ENCODE measurements at places on chromosomes 7 and 10.

- no peak for DNase-seq
These were observed 77.6 kb upstream of the LRRC4 start for GRCh38 chr7:128108641-128109423.

DNA sequence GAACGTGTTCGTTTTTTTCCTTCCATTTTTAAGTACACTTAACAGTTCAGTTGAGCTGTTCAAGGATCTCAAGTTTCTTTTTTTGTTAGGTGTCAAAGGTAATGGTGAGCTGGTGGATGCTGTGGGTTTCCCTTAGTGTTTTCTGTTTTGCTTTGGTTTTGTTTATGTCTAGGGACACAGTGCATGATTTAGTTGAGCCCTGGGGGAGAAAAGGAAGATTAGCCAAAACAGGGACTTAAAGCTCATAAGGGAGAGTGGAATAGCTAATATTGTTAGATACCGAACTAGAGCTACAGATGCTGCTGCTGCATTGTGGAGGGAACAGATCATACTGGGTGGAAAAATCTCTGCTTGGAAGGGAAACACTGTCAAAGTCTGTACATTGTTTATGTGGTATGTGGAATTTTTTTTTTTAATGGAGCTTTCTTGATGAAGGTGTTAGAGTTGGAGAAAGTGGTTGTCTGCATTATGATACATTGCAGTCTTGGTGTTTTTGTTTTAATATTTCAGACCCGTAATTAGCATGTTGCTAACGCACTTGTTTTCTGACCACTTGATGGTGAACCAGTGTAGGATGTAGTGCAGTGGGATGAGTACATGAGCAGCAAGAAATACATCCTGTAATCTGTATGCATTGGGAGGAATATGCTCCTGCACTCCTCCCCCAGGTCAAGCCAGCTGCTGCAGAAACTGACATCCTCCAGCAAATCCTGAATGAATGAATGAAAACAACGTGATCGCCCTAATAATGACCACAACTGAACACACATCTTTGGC lies 2.1 kb downstream of the GLCCI1 start:
- no peak for DNase-seq

DNA sequence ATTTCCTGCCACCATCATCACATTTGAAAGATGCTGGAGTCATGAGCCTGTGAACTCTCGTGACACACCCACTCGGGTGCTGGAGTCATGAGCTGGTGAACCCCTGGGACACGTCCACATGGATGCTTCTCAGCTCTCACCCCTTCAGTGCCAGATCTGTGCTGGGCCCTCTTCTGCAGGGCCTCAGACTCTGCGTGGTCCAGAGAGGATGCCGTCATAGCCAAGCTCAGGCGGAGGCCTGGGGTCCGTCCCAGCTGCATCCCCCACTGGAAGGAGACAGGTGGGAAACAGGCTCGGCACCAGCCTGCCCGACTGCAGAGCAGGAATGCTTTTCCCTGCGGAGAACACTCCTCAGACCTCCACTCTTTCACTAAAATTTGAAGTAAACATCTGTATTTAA lies 156.5 kb upstream of the PPP2R2D start:
- no peak for DNase-seq

DNA sequence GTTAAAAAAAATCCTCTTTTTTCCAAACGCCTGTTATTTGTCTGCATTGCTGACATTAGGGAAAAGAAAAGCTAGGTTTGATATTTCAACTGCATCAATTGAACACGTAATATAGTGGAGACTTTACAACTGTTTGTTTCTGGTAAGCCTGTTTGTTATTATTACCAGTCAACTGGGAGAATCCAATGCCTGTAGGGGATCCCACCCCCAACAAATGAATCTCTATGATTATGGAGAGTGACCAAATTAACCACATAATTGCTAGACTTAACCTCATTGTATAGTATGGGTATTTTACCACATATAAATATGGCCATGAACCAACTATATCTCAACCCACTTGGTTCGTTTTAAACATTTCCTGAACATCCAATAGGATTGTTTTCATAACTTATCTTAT lies 216.1 kb downstream of the TWIST1 start:
- DNase-seq, result no peak

DNA sequence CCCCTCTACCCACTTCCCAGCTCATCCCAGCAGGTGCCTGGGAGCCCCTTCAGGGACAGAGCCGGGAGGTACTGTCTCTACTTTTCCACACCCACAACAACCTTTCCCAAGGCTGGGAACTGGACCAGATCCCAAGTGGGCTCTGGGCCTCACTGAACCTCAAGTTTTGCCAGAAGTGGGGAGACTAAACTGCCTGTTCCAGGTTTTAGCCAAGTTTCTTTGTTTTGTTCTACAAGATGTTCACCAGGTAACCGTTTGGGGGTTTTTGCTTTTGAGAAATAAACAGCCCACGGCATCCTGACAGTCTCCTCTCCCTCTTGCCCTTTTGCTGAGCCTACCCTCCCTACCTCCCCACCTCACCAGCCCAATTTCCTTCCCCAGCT lies 10.6 kb upstream of the EMX2 start:
- DNase-seq, result no peak

DNA sequence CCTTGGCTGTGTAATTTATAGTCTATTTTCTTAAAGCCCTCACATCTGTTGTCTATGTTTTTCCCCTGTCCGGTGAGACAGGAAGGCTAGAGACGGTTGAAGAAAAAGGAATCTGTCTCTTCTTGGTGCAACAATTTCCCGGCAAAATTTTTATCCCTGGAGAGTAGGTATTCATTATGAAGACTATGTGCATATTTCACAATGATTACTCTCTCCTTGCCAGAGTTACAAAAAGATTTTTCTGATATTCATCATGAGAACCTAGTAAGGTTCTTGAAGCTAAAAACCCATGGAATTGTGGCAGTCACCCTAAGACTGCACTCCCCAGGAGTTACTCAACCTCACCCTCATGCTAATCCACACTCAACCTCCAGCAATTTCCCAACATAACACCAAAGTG lies 55.0 kb upstream of the GHITM start:
- no peak for DNase-seq

DNA sequence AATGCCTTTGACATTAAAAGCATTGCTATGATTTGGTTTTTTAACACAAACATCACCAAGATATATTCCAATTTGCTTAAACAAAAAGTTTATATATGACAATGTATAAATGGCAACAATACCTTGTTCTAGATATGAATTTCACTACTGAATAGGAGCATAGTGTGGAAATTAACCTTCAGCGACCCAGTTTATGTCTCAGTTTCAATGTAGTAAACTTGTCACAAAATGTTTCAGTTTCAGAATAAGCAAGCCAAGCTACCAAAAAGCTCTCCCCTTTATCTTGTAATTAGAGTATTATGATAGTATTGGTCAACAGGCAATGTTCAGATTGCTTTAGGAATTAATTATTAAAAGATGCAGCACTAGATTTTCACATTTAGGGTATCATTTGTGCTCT lies 99.6 kb upstream of the PCDH15 start:
- DNase-seq, result no peak

- no peak for DNase-seq
These were observed 1.7 kb downstream of the GPR158 start for GRCh38 chr10:25176421-25176968.

DNA sequence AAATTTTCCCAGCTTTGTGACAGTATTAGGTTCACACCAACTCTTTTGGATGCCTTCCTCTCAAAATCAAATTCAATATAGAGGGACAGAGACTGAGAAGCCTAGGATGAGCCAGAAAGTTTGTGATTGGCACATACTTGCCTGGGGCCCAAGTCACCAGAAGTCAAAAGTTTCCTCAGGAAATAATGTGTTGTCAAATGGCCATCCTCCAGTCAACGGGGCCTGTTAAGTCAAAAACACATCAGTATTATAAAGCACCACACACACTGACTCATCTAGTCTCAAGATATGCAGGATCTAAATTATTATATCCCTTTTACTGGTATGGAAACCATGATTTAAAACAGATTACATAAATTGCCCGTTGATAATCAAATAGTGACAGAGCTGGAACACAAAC lies 158.1 kb downstream of the AHR start:
- DNase-seq, result no peak

- no peak for DNase-seq
These were observed 171.8 kb upstream of the CDK1 start for GRCh38 chr10:60606343-60607080.

- no peak for DNase-seq
These were observed 21.6 kb downstream of the AGAP3 start for GRCh38 chr7:151107882-151108281.

DNA sequence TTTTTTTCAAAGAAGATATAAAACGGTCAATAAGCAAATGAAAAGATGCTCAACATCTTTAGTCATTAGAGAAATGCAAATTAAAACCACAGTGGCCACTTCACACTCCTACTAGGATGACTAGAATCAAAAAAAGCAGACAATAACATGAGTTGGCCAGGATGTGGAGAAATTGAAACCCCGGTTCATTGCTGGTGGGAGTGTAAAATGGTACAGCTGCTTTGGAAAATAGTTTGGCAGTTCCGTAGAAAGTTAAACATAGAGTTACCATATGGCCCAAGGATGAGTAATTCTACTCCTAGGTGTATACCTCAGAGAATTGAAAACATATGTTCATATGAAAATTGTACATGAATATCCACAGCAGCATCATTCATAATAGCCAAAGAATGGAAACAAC lies 573.3 kb downstream of the GALNT17 start:
- DNase-seq, result no peak

GRCh38 chr7:48355346-48355745 lies 184.1 kb downstream of the ABCA13 start:
- no peak for DNase-seq

- DNase-seq, result no peak
These were observed 417.6 kb downstream of the GLRX3 start for GRCh38 chr10:130553826-130554225.

DNA sequence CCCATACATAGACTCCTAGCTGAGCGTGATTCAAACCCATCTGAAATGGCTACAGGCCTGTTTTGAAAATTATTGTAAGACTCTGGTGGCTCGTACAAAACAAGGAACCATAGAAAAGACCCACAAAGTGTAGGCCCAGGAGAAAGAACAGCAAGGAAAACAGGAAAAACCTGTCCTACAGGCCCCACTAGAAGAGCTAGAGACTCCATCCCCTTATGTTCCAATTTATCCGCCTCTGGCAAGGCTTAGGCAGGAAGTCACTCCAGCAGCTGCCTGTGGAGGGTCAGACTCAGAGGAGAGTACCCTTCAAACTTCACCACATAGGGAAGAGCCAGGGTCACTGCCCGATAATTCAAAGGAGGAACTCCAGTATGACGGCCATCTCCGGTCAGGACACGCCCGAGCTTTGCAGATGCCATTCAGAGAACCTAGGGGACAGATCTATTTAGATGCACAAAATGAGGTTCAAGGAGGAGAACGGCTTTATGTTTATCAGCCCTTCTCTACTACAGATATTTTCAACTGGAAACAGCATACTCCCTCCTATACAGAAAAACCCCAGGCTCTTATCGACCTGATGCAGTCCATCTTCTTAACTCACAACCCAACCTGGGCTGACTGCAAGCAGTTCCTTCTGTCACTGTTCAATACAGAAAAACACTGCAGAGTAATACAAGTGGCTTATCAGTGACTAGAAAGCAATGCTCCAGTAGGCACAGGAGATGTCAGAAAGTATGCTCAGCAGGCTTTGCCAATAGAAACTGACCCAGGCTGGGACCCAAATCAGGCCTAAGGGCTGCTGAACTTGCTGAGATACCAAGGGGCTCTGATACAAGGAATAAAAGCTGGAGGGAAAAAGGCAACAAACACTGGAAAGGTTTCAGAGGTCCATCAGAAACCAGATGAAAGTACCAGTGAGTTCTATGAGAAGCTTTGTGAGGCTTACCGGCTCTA lies 8.6 kb upstream of the ZNF33B start:
- no peak for DNase-seq

DNA sequence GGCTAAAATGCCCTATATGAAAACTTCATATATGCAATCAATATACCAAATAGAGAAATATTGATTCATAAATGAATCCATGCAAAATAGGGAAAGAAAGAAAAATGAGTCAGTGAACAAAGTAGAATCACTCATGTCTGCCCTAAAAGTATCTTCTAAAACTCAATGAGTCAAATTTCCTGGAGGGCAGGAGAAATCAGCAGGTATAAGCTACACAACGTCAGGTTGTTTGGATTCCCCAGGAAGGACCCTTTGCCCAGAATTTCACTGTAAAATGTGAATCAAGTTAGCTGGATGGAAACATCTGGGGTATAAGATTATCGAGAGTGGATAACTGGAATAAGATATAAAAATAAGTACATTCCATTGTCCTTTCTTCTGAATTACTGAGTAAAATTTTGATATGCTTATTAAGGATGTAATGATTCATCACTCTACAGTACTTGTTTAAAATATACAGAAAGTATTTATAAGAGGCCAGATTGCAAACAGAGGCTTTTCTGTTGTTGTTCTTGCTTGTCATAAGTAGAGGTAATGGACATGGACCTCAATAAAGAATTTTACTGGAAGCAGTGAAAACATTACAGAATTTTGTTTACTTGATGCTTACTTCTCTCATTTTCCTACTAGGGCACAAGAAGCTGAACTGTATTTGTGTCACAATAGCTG lies 99.0 kb downstream of the AGMO start:
- no peak for DNase-seq

- peak; percentile 82 for DNase-seq
These were observed at the start of gene NFKB2 for GRCh38 chr10:102395400-102396316. NFKB2 (plus strand) TSS chr10:102395705; CDS start chr10:102395960, 255 bp downstream.

GRCh38 chr7:122070834-122071233 lies 73.2 kb downstream of the AASS start:
- no peak for DNase-seq

GRCh38 chr10:29479981-29480954 lies 154.5 kb downstream of the SVIL start:
- no peak for DNase-seq

DNA sequence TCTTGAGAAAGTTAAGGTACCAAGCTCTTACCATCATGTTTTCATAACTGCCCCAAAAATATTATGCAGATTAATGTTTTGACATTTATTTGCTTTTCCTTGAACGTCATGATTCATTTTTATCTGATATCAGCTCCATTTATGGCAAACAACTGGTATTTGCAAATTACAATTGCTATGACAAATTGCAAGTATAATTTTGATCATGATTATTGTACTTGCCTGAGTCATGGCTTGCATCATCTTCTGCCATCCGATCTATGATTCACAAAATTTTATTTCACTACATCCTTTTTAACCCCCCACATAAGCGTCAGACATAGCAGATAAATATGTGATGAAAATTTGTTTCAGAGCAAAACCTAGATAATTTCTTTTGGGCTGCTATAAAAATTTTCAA lies 155.0 kb downstream of the STK31 start:
- no peak for DNase-seq

- DNase-seq, result no peak
These were observed 26.9 kb upstream of the SLC29A4 start for GRCh38 chr7:5255832-5256231.
